Naive thymus-derived CD8-positive, alpha-beta T cell (primary cell): ENCODE measurements at places on chromosomes 3 and 15.

- no peak overlapping the region for H3K4me3 ChIP-seq
- H3K36me3 ChIP-seq: no peaks in the 10 kb centered on the region
- H3K27ac ChIP-seq: no peak overlapping the region
- no peak for DNase-seq
These were observed 249.8 kb downstream of the EDEM1 start for GRCh38 chr3:5437296-5437782.

DNA sequence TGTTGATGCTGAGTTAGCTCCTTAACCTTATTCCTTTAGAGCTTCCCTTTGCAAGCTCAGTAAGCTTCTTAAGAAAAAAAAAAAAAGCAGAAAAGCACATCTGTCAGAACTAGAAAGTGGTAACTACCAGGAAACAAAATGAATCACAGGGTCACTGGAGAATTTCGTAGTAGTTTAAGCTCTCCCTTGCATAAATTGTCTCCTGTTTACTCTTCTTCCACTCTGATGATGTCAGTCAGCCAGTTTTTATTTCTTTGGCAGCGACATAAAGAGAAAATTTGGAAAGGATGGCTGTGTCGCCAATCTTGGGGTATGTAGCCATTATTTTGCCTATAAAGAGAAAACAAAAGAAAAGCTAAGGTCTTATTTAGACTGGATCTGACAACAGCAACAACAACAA lies 3.2 kb upstream of the GABRR3 start:
- H3K27me3 ChIP-seq: peaks cover 23% of the 10 kb centered on the region
- no peak for DNase-seq
- H3K4me1 ChIP-seq: no peaks in the 10 kb centered on the region
- H3K36me3 ChIP-seq: no peaks in the 10 kb centered on the region

GRCh38 chr15:56052395-56053045 lies 59.1 kb upstream of the NEDD4 start:
- no peak overlapping the region for H3K27ac ChIP-seq
- H3K4me3 ChIP-seq: no peak overlapping the region
- no peak for DNase-seq
- no peaks in the 10 kb centered on the region for H3K4me1 ChIP-seq
- H3K27me3 ChIP-seq: no peaks in the 10 kb centered on the region

- no peak overlapping the region for H3K27ac ChIP-seq
- H3K27me3 ChIP-seq: peaks cover 26% of the 10 kb centered on the region
- H3K36me3 ChIP-seq: no peaks in the 10 kb centered on the region
- no peaks in the 10 kb centered on the region for H3K4me1 ChIP-seq
- no peak overlapping the region for H3K4me3 ChIP-seq
These were observed 158.0 kb downstream of the CLSTN2 start for GRCh38 chr3:140092848-140093536.

GRCh38 chr15:27081676-27082418 lies 110.9 kb downstream of the GABRG3 start:
- no peak for DNase-seq
- no peak overlapping the region for H3K27ac ChIP-seq
- H3K36me3 ChIP-seq: no peaks in the 10 kb centered on the region
- H3K4me1 ChIP-seq: no peaks in the 10 kb centered on the region
- H3K27me3 ChIP-seq: no peaks in the 10 kb centered on the region

DNA sequence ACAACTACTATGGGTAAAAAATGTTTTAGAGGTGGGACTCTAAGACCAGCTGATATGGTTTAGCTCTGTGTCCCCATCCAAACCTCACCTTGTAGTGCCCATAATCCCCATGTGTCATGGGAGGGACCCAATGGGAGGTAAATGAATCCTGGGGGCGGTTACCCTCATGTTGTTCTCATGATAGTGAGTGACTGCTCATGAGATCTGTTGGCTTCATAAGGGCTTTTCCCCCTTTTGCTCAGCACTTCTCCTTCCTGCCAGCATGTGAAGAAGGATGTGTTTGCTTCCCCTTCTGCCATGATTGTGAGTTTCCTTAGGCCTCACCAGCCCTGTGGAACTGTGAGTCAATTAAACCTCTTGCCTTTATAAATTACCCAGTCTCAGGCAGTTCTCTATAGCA lies 45.7 kb downstream of the FAM98B start:
- no peak overlapping the region for H3K4me3 ChIP-seq
- DNase-seq: no peak
- no peaks in the 10 kb centered on the region for H3K27me3 ChIP-seq
- H3K4me1 ChIP-seq: peaks cover 26% of the 10 kb centered on the region

GRCh38 chr15:65102912-65103311 lies 12.1 kb downstream of the UBAP1L start:
- no peak overlapping the region for H3K27ac ChIP-seq
- peaks cover 5% of the 10 kb centered on the region for H3K4me1 ChIP-seq
- no peak overlapping the region for H3K4me3 ChIP-seq
- no peaks in the 10 kb centered on the region for H3K27me3 ChIP-seq

DNA sequence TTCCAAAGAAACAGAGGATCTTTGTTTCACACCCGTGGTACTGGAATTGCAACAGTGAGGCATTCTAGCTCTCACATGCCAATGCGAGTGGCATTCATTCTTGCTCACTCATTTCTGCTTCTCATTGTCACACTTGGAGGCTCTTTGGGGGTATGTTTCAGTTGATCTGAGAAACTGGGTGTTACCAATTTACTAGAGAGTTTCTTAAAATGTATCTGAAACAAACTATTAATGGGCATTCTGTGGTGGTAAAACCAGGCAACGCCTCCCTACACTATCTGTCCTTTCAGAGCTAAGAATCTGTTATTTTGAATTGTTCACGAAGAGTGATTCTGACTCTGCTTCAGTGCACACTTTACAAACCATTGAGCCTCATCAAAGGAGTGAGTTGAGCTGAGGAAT lies 140.6 kb upstream of the BHLHE40 start:
- peaks cover 24% of the 10 kb centered on the region for H3K36me3 ChIP-seq
- no peak for DNase-seq
- H3K4me3 ChIP-seq: no peak overlapping the region
- H3K27me3 ChIP-seq: no peaks in the 10 kb centered on the region

DNA sequence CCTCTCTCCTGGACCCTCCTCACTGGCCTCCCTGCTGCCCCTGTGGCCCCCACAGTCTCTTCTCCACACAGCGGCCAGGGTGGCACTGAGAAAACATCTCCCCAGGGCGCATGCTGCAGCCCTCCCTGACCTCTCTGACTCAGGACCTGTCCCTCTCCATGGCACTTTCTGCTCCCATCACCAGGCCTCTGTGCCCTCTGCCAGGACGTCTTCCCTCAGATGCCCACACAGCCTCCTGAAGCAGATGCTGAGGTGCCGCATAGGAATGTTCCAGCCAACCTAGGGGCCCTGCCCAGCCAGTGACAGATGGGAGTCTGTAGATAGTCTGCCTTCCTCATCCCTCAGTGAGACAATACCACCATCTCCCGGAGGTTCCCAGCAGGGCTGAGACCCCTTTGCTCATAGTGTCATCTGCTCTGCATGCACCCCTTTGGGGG lies 8.7 kb downstream of the MYL3 start:
- H3K4me1 ChIP-seq: no peaks in the 10 kb centered on the region
- no peak overlapping the region for H3K4me3 ChIP-seq
- H3K27me3 ChIP-seq: peaks cover 22% of the 10 kb centered on the region
- DNase-seq: no peak
- H3K27ac ChIP-seq: no peak overlapping the region

- H3K36me3 ChIP-seq: peaks cover 12% of the 10 kb centered on the region
- H3K4me1 ChIP-seq: peaks cover 22% of the 10 kb centered on the region
- no peak overlapping the region for H3K4me3 ChIP-seq
- H3K27me3 ChIP-seq: no peaks in the 10 kb centered on the region
These were observed 3.6 kb upstream of the KPNA4 start for GRCh38 chr3:160568989-160569388.

DNA sequence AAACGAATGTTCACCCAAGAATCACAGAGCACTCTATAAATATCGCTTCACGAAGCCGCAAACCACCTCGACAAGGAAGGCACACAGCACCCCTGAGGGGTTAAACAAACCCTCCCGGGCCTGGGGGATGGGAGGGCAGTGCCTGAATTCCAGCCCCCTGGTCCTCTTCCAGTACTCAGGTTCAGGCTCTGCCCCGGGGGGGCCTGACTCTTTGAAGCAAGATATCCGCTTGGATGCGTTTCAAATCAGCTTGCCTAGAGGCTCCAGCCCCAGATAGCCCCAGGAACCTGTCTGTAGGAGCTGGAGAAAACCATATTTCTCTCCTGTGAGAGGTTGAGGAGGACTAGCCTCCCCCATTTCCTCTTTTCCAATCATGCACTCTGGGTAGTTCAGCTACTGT lies 194.7 kb downstream of the WNT5A start:
- DNase-seq: no peak
- no peak overlapping the region for H3K27ac ChIP-seq
- H3K4me1 ChIP-seq: no peaks in the 10 kb centered on the region
- peaks cover 19% of the 10 kb centered on the region for H3K27me3 ChIP-seq
- H3K36me3 ChIP-seq: no peaks in the 10 kb centered on the region

DNA sequence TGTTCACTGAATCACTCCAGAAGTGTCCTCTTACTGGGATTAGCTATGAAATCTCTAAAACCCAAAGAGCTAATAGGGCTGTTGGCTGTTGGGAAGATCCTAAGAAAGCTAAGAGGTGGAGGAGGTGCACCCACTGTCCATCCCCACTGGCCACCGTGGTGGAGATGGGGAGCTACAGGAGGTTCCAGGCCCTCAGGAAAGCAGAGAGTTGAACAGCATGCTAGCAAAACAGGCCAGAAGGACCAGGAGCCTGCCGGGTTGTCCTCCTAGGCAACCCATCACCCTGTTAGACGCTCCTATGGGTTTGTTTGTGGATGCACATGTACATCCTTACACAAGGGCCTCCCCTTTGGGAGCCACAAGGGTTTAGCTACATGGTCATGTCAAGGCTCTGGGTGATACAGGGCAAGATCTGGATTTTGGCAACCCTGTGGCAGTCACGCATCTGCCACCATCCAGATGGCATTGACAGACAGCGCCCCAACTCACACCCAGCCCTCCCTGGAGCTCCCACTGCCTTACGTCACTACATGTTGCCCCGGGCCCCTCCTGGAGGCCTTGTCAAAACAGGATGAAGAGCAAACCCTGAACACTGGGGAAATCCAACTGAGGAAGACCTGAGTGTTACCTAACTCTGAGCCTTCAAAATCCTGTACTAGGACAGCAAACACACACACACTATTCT lies 208.1 kb downstream of the SLCO3A1 start:
- H3K27me3 ChIP-seq: no peaks in the 10 kb centered on the region
- no peak overlapping the region for H3K4me3 ChIP-seq
- no peaks in the 10 kb centered on the region for H3K36me3 ChIP-seq
- no peak for DNase-seq

DNA sequence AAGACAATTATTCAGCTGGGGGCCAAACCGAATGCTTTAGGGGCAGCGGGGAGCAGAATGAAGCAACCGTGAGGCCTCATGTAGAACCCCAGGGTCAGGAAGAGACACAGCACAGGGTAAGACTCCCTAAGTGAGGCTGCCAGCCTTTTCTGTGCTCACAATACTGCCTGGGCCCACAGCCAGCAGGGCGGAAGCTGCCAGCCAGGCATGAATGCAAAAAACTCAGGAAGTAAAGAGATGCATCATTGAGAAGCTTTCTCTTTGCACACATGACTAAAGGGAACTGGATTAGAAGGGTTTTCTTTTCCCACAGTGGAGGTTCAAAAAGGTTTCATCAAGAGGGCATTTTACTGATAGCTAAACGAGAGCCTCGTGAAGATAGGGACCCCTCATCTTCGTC lies 33.3 kb downstream of the CA12 start:
- H3K4me1 ChIP-seq: no peaks in the 10 kb centered on the region
- DNase-seq: no peak
- H3K36me3 ChIP-seq: no peaks in the 10 kb centered on the region
